ENCODE measurements at places on chromosomes 6 and 20.

DNA sequence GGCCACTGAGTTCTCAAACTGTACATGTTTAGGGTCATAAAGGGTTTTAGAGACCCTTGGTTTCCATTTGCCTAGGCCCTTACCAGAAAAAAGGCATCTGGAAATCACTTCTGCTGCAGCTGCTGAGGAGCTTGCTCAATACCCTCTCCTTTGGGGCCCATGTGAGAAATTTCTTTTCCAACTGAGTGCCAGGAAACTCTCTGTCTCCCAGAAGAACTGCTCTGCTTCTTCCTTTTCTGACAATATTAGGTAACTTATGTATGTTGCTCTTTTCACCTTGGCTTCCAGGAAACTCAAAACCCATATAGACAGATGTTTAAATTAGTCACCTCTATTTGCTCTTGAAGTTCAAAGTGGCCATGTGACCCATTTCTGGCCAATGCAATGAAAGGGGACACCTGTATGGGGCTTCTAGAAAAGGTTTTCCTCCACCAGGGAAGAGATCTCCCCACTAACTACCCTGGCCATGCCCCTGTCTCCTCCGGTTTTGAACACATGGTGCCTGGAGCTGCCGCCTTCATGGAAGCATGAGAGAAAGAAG lies 121.6 kb downstream of the PREX1 start:
- DNase-seq: no peak

- no peak for DNase-seq
Observed at GRCh38 chr20:62776692-62777527, 19.4 kb upstream of the MRGBP start.

GRCh38 chr20:51153867-51154707 lies 131.2 kb upstream of the KCNG1 start:
- DNase-seq: no peak

GRCh38 chr6:165621940-165622339 lies 41.1 kb downstream of the PDE10A start:
- DNase-seq: no peak

Measured in NCI-H1436 treated with DMSO at 0.1 percent for 48 hours (cell line).